Jurkat, Clone E6-1 (cell line): ENCODE measurements at places on chromosomes 12 and 14.

GRCh38 chr14:29822430-29822709, 105.3 kb downstream of the PRKD1 start:
- DNase-seq = no peak

- no peak for DNase-seq
Observed at GRCh38 chr12:57619434-57620244, 8.4 kb downstream of the ARHGEF25 start.

DNA sequence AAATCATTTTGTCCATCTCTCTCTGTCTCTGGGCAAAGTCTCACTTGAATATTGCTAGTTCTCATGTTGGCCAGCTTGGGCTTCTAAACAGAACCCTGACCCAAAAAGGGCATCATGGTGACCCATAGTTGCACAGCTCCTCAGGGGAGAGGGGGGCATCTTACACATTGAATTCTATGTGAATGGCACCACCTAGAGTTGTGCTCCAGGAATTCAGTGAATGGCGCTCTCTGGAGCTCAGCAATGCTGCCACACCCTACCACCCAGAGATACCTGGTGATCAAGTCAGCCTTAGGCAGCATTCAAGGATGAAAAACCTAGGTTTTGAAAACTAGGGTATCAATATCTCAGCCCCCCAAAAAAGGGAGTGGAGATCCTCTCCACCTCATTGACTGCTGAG, 50.6 kb downstream of the SMUG1 start:
- DNase-seq = no peak

DNA sequence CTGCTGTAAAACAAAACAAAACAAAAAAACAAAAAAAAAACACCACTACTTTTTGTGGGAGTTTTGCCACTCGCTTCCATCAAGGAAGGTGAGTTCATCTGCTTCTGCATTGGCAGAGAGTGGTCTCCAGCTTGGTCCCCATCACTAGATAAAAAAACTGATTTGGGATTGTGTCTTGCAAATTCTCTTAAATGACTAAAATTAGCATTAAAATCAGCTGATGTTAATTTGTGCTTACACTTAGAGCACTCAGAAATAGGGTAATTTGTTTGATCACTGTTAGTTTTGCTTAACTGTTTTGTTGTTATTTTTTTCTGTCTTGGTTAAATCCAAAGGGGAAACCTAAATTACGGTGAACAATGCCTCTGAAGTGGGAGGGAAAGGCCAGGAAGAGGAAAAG, 1048.0 kb downstream of the LRFN5 start:
- no peak for DNase-seq

- DNase-seq = no peak
Observed at GRCh38 chr14:100683578-100683977, 43.1 kb upstream of the DLK1 start.

- DNase-seq = no peak
Observed at GRCh38 chr14:85300107-85300506, 229.8 kb upstream of the FLRT2 start.

DNA sequence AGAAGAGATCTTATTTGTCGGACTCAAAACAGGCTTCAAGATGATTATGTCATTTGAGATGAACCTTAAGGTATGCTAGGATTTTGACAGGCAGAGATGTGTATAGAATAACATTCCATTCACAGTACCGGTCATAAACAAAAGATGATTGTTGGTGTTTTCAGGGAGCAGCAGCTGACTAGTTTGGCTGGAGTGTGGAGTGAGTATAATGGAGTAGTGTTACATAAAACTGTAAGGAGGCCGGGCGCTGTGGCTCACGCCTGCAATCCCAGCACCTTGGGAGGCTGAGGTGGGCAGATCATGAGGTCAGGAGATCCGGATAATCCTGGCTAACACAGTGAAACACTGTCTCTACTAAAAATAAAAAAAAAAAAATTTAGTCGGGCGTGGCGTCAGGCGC, 23.9 kb downstream of the SERPINA10 start:
- no peak for DNase-seq

- no peak for DNase-seq
Observed at GRCh38 chr12:28350502-28350901, 160.2 kb downstream of the CCDC91 start.

- no peak for DNase-seq
Observed at GRCh38 chr12:79415746-79416435, 274.9 kb downstream of the PAWR start.

GRCh38 chr12:30088259-30088995, 304.7 kb upstream of the TMTC1 start:
- no peak for DNase-seq

GRCh38 chr14:70086685-70087379, 101.9 kb downstream of the SLC8A3 start:
- peak; percentile 28 for DNase-seq

DNA sequence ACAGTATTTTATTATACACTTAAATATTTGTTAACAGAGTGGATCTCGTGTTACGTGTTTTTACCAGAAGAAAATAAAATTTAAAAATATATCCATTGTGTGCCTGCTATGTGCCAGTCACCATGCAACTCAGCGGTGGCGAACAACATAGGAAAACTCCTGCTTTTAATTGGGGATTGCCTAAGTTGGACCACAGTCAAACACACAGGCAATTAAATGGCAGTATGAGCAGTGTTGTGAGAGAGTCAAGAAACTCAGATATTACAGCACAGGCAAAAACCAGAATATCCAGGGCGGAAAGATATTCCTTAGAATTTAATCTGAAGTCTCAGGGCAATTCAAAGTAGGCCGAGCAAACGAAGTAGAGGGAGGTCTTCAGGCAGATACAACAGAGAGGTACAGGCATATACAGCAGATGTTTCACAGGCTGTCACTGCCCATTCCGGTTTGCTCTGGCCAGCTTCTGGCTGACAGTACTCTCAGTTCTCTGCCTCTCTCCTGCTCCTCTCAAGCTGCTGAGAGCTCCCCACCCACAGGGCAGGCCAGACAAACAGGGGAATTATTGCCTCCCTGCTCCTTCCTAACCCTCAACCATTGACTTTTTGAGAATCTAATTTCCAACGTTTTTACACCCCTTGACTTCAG, 540.2 kb upstream of the TMEM132C start:
- no peak for DNase-seq

DNA sequence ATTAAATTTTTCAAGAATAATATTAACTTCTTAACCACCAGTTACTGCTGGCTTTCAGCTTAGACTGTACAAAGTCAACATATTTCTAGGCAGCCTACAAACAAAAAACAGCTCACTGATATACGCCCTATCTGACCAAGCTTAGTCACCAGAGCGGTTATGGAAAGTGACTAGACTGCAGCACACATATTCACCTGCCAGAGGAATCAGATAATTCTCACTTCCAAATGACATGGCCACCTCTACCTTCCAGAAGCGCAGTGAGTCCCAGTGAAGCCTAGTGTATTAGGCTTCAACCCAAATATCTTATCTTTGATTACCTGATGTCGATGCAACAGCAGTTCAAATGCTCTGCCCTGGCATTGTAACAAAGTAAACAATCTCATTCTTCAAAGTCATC, 8.5 kb downstream of the STXBP6 start:
- DNase-seq = no peak

- no peak for DNase-seq
Observed at GRCh38 chr14:31170411-31170810, 37.2 kb downstream of the HECTD1 start.

DNA sequence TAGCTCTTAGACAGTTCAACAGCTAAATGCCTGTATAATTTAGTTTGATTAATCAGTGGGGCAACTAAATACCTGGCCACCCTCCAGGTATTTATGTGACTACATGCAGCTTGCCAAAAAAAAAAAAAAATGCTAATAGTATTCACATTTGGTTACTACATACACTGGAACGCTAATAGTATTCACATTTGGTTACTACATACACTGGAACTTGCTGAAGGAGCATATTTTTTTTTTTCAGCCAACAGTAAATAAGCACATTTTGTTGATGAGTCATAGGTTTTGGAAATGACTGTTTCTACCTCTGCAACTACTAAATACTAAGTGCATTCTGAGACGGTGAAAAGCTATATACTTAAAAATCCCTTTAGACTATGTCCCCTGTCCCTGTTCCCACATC, 1172.3 kb downstream of the LRFN5 start:
- DNase-seq = no peak

DNA sequence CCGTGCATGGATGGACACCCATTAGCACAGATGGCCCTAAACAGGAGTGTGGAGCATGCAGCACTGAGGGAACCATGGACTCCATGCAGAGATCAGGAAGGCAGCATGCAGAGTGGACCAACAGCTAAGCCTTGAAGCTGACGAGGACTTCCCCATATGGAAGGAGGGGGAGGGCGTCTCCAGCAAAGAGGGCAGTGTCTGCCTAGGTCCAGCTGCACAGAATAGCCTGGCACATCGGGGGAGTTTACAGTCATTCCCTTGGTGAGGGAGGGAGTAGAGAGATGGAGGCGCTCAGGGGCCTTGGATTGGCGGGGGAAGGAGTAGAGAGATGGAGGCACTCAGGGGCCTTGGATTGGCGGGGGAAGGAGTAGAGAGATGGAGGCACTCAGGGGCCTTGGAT, 64.5 kb downstream of the ANKRD9 start:
- DNase-seq = no peak

DNA sequence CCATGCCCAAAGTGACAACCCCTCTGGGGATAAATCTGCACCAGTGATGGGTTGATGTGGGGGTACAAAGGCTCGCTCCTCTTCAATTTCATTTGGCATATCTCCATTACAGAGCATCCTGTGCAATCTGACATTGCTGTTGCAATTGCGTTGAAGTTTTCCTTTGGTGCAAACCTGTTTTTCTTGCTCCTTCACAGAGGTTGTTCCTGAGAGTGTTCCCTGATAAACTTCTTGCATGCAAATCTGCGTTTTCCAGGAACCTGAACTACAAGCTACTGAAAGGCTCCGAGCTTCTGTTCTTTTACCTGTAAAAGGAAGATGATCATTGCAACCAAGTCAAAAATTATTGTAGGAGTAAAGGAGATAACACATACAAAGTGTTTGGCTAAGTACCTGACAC, 26.1 kb downstream of the SERPINA11 start:
- no peak for DNase-seq

DNA sequence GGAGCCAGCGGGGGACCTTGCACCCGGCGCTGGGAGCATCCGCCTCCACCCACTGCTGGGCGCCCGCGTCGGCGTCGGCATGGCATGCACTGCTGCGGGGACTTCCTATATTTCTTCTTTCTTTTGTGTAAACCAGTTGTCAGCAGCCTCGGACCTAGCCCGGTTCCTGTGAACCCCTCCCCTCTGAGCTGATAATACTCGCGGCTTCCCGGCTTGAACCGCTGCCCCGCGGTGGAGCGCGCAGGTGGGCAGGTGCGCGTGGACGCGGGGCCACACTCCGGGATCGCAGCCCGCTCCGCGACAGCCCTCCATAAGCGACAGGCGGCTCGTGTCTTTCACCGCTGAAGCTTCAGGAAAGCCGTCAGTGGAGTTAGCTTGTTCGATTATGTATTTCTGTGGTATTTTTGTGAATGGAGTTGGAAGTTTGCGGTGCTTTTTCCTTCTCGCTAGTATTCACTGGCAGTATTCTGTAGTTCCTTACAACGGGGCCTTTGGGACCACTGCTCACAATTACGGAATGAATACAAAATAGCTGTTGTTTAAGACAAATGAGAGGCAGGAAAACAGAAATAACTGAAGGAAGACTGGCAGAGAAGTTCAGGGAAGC, 870 bp downstream of the BMAL2 start:
- peak; percentile 12 for DNase-seq

DNA sequence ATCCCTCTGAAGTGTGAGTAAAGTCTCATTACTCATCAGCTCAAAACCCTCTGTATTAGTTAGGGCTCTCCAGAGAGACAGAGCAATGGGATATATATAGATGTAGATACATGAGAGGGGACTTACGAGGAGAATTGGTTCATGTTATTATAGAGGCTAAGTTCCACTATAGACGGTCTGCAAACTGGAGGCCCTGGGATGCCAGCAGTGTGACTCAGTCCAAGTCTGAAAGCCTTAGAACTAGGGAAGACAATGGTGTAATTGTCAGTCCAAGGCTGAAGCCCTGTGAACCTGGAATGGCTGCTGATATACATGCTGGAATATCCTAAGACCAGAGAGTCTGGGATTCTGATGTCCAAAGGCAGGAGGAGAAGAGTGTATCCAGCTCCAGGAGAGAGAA, 57.3 kb upstream of the CEP83 start:
- DNase-seq = no peak

DNA sequence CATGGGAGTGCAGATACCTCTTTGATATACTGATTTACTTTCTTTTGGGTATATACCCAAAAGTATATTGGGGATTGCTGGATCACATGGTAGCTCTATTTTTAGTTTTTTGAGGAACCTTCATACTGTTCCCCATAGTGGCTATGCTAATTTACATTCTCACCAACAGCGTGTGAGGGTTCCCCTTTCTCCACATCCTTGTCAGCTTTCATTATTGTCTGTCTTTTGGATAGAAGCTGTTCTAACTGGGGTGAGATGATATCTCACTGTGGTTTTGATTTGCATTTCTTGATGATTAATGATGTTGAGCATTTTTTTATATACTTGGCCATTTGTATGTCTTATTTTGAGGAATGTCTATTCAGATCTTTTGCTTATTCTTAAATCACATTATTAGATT, 44.1 kb upstream of the JDP2 start:
- DNase-seq = no peak

DNA sequence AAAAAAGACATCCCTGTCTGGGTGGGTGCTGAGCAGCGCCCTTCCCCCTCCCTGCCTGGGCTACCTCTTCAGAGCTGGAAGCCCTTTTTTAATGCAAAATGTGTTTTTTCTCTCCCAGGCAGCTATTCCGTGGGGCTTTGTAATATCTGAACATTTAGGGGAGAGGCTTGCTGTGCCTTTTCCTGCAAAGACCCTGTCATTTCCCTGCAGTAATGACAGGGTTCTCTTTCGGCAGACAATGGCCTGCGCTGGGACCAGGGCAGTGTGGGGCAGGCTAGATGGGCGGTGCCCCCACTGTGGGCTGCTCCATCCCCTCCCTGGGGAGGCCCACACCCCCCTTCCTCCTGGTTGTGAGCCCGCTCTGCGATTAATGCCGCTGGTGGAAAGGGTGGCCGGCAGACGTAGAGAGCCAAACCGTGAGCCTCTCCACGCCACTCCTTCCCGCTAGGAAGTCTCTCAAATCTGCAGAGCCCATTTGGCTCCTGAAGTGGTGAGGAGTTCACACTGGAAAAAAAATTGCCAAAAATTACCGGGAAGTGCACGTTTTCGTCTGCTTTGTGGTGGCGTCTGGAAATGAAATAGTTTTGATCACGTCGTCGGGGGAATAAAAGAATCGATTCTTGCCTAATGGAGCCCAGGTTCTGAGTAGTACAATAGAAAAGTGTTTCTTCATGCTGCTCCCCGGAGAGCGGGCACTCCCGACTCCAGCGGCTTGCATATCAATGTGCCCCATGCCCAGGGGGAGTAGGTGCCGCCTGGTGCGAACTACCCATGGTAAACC, 31.5 kb downstream of the KIF26A start:
- no peak for DNase-seq

DNA sequence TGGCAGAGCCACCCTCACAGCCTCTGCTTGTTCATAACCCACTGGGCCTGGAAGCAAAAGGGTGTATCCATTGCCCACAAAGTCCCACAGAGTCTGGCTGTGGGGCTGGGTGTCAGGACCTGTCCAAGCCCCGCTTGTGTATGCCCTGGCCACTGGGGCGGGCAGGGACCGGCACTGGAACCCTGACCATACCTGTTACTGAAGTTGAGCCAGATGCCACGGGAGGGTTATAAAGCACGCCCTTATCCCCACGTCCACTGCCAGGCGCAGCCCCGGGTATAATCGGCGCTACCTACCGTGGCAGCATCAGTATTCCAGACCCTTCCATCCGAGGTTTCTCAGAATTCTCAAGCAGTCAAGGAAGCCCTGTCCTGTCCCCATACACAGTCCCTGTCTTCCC, 40.8 kb downstream of the PHETA1 start:
- DNase-seq = no peak

GRCh38 chr12:51403159-51403558, 12.0 kb upstream of the GALNT6 start:
- DNase-seq = no peak
